Activated CD8-positive, alpha-beta memory T cell treated with anti-CD3 and anti-CD28 coated beads for 1 hour (primary cell): ENCODE measurements at places on chromosomes 4 and X.

DNA sequence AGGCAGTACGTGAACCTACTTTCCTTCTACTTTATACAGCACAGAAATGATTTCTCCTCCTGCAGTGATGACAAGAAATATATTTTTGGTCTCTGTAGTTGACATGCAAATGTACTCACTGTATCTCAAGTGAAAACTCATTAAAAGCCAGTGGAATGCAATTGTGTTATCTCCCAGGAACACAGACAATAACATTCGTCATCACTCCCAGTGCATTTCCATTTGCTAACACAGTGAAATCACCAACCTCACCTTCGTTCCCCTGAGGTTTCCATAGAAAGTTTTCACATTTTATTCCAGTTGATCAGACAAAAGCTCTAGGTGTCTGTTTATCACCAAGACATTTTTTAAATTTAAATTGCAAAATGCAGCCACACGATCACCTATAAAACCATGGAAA is 2.5 kb upstream of the SPANXD start:
- no peak for DNase-seq

GRCh38 chrX:51420610-51421009 is 75.8 kb downstream of the NUDT11 start:
- DNase-seq = no peak

- DNase-seq = no peak
Measured at GRCh38 chrX:6694221-6694620, 159.3 kb upstream of the VCX3A start.

GRCh38 chr4:109026588-109026987 is 263.7 kb upstream of the ETNPPL start:
- DNase-seq = no peak

DNA sequence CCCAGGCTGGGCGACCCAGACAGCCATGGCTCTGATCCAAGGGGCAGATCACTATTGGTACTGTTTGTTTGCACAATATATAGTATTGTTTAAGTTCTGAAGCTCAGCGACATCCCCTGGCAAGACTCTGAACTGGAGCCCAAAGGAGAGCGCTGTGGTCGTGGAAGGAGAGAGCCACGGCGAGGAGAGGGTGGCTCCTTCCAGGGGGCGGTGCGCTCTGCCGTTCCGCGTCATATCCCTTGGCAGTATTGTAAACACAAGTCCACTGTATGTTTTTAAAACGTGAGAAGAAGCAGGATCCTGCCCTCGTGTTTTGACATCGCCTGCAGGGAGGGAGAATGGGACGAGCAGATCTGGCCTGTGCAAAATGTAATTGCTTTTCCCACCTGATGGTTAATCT is 185.5 kb downstream of the RAB28 start:
- DNase-seq = no peak

GRCh38 chrX:84165711-84166110 is 22.3 kb downstream of the RPS6KA6 start:
- DNase-seq = no peak

DNA sequence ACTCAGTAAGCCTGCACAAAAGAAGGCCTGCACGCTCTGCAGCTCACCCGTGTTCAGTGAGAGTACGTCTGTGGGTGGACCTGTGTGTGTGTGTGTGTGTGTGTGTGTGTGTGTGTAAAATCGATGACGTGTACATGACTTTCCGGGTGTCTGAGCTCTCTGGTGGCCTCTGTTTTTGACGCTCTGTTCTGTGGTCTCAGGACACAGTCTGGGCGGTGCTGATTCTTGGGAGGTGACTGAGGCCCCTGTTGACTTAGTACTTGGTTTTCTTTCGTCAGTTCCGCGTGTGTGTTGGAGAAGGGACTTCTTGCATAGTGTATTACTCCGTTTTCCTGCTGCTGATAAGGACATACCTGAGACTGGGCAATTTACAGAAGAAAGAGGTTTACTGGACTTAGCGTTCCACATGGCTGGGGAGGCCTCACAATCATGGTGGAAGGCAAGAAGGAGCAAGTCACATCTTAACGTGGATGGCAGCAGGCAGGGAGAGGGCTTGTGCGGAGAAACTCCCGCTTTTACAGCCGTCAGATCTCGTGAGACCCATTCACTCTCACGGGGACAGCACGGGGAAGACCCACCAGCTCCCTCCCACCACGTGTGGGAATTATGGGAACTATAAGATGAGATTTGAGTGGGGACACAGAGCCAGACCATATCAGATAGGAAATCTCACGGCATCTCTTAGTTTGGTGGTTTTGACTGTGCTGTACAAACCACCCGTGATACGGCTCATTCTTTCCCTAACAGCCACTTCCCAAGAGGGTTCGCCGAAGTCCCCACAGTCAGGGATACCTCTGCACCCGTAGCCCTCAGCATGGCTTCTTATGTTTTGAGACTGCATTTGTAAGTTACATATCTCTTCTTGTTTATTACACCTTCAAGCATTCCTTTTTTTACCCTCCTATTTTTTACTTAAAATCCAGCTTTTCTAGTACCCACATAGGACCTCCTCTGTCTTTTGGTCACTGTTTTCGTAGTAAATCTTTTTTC is 24.5 kb downstream of the UVSSA start:
- no peak for DNase-seq

DNA sequence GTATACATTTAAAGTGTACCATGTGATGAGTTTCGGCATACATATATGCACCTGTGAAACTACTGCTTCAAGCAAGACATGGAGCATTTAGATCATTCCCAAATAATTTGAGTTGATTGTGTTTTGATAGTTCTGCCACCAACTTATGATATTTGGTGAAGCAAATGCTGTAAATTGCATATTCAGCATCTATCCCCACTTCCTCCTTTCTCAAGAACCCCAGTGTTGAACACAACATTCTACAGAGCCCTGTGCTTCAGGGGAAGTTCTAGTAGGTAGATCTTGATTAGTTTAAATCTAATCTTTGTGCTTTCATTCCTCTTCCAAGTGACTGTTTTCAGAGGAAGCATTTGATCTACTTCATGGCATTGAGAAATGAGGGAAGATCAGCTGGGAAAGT is 5.4 kb upstream of the SHROOM3 start:
- no peak for DNase-seq

GRCh38 chr4:1623400-1623799 is 60.7 kb downstream of the FAM53A start:
- no peak for DNase-seq

- DNase-seq = no peak
Measured at GRCh38 chrX:131725001-131725654, 181.3 kb downstream of the OR13H1 start.

DNA sequence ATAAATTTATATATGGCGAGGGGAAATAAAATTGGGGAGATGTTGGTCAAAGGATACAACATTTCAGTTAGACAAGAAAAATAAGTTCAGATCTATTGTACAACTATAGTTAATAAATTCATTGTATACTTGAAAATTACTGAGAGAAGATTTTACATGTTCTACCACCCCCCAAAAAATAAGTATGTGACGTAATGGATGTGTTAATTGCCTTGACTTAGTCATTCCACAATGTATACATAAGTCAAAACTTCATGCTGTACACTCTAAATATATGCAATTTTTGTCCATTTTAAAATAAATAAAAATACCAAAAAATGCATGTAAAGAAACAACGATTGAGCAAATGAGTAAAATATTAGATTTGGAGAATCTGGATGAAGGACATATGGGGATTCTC is 1.8 kb downstream of the USP11 start:
- no peak for DNase-seq

GRCh38 chr4:189001971-189002450 is 862.8 kb downstream of the TRIML1 start:
- DNase-seq = no peak

DNA sequence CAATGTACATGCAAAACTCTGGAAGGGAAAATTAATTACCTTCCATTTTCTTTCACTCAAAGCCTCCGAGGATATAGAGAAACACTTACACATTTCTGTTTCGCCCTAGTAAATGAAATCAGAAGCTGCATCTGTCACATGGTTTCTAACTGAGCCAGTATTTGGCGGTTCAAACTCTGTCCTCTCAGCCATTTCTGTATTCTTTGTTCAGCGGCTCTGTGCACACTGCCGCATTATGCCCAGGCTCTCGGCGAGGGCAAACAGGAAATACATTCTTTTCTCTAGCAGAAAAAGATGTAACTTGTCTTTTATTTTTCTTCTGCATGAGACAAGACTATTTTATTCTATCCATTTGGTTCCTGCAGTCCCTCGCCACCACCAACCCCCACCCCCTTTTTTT is 71.4 kb upstream of the GPM6B start:
- no peak for DNase-seq

GRCh38 chrX:34467437-34467836 is 189.6 kb downstream of the TMEM47 start:
- DNase-seq = no peak

DNA sequence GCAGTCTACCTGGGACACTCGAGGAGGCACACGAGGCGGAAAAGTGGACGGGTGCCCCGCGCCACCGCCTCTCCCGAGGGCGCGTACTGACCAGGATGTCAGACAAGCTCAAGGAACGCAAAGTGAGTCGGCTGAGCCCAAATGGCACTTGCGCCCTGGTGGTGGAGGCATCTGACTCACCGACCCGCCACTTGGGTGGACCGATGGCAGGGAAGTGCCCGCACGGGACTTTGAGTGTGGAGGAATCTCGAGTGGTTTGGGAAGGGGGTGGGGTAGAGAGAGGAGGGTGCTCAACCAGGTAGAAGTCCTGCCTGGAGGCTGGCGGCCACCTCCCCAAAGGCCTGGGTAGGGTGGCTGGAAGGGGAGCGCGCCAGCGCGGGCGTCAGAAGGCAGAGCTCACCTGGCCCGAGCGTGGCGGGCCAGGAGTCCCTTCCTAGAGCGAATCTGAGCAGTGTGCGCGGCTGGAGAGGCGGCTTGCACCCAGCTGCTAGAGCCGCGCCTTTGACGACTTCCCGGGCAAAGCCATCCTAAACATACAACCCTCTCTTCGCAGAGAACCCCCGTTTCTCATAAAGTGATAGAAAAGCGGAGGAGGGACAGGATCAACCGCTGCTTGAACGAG is 655 bp downstream of the HELT start:
- no peak for DNase-seq

DNA sequence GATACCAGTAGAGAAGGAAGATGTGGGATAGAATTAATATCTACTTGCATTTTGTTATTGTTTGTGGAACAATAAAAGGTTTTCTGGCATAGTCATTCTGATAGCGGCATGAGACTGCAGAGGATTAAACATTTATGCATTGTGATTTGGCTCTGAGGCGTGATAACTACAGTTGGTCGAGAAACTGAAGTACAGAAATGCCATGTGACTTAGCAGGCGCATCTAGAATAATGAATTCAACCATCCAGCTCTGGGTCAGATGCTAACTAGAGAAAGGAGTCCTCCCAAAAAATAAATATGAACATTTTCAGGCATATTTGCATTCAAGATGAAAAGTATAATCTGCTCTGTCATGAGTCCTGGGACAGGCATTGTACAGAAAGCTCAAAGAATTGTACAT is 62.8 kb downstream of the CCSER1 start:
- DNase-seq = no peak

- no peak for DNase-seq
Measured at GRCh38 chr4:15254236-15254880, 173.5 kb upstream of the C1QTNF7 start.

- no peak for DNase-seq
Measured at GRCh38 chrX:150693725-150694574, 754 bp downstream of the MTMR1 start.

DNA sequence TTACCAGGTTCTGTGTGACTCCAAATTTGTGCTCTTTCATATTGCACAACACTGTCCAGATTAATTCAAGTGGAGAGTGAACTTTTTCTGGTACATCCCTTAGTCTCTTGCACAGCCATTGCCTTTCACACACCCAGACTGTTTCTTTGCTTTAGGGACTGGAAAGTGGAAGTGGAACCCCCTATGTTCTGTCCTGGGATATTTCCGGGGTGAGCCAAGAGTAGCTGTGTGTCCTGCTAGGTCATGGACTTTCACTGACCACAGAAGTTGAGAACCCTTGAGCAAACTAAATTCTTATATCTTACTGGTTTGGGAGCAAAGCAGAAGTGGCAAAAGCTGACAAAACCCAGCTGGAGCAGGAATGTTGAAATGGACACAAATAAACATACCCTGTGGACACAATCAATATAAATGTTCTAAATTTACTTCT is 10.3 kb upstream of the VSIG4 start:
- no peak for DNase-seq

DNA sequence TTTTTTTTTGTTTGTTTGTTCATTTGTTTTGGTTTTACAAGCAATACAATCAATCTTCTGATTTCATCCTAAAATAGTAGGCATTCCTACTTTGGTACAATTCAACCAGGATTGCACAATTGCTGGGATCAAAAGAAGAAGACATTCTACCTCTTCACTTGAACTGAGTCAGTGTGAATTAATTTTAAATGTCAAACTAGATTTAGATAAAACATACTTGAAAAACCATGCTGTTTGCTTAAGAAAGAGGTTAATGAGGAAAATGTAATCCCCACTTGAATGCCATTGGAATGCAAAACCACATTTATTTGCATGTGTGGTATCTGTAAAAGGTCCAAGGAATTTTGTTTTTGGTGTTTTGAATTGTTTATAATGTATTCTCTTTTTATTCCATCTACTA is 40.5 kb downstream of the HAND2 start:
- no peak for DNase-seq

DNA sequence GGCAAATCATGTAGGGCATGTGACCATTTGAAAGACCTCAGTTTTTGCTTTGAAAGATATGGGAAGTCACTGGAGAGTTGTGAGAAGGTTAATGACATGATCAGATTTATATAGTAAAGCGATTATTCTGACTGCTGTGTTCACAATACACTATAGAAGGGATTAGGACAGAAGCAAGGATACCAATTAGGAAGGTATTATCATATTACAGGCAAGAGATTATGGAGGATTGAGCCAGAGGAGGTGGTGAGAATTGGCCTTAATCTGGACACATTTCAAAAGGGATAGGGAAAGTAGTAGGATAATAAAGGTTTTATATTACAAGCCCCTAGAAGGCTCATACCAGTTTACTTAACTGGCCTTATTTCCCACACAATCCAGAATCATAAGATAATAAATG is 124.9 kb upstream of the POF1B start:
- DNase-seq = no peak

- peak; percentile 32 for DNase-seq
Measured at GRCh38 chrX:150575419-150575814, 7.0 kb downstream of the MTM1 start.

GRCh38 chr4:114997576-114998247 is 115.7 kb downstream of the NDST4 start:
- no peak for DNase-seq

DNA sequence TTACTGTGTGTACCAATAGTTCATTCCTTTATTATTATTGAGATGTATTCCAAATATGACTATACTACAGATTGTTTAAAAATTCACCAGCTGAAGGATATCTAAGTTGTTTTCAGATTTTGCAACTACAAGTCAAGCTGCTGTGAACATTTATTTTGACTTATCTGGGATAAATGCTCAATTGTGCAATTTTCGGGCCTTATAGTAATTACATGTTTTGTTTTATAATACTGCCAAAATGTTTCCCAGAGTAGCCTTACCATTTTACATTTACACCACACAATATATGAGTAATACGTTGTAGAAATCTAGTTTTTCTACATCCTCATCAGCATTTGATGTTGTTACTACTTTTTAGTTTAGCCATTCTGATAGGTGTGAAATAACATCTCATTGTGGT is 179.6 kb downstream of the ANTXR2 start:
- DNase-seq = no peak

- DNase-seq = no peak
Measured at GRCh38 chr4:7025040-7025602, 18.1 kb upstream of the TADA2B start.
